ENCODE measurements at places on chromosomes 3 and 15.

DNA sequence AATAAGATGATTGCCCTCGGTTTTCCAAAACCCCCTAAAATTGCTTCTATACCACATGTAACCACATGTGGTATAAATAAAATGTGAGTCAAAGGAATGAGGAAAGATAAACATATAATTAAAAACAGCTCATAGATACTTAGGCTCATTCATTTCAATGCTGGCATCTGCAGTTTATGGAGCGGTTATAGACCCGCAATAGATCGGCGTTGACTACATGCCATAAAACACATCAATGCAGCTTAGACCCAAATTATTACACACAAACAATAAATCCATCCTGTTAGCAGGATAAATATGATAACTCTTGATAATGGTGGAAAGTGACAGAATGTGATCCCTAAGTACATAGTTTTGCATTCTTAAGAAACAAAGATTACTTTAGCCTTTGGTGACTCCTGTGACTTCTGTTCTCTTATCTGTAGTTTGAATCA is 143.7 kb downstream of the NR2F2 start:
- no peak for DNase-seq

GRCh38 chr3:116064646-116065045 is 380.6 kb downstream of the LSAMP start:
- no peak for DNase-seq

GRCh38 chr3:40971191-40972168 is 227.8 kb upstream of the CTNNB1 start:
- DNase-seq, result no peak

- no peak for DNase-seq
Measured at GRCh38 chr3:22996920-22997571, 206.1 kb upstream of the UBE2E2 start.

- no peak for DNase-seq
Measured at GRCh38 chr15:70204652-70205051, 106.9 kb upstream of the TLE3 start.

- DNase-seq, result no peak
Measured at GRCh38 chr3:13159890-13160289, 86.7 kb upstream of the IQSEC1 start.

Measured in G401 (cell line).